ENCODE measurements at places on chromosomes 2 and 18.

- DNase-seq = no peak
These were observed 36.9 kb upstream of the VWA3B start for GRCh38 chr2:98050070-98050469.

DNA sequence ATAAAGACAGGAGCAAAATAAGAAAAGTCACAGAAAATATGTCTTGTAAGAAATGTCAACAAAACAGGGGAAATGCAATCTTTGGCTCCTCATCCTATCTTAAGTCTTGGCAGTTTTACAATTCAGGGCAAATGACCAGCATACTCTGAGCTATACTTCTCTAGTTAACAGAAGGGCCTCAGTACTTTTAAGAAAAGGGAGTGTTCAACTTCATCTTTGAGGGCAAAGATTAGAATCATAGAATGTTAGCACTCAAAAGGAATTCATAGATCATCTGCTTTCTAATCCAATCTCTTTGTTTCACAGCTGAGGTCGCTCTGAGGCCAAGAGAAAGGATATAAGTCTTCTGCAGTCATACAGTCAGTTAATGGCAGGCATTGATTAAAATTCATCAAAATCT is 174.0 kb upstream of the NT5C1B start:
- no peak for DNase-seq

- no peak for DNase-seq
These were observed 52.0 kb downstream of the HAUS1 start for GRCh38 chr18:46156124-46156745.

- DNase-seq = peak; percentile 84
These were observed 36.1 kb upstream of the GPD2 start for GRCh38 chr2:156399950-156400705.

DNA sequence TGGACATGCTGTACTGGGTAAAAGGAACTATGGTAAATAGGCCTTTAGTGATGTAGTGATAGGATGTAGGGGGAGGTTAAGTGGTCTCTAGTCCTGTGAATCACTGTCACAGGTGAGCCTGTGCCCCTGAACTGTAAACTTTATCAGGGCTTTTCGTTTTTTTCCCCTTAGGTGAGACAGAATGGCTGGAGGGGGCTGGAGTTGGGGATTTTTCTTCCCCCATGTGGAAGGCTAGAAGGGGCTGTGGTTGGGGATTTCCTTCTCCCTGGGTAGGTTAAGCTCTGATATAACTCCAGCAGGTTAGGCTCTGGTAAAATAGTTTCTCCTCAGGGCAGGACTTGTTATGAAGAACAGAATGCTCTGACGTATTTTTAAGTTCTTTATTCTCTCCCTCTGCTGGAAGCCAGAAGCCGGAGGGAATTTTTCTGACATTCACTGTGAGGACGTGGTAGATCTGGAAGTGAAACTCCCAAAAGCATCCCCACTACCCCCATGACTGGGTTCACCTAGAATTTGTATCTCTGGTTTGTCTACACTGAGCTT is 28.5 kb downstream of the PIKFYVE start:
- no peak for DNase-seq

DNA sequence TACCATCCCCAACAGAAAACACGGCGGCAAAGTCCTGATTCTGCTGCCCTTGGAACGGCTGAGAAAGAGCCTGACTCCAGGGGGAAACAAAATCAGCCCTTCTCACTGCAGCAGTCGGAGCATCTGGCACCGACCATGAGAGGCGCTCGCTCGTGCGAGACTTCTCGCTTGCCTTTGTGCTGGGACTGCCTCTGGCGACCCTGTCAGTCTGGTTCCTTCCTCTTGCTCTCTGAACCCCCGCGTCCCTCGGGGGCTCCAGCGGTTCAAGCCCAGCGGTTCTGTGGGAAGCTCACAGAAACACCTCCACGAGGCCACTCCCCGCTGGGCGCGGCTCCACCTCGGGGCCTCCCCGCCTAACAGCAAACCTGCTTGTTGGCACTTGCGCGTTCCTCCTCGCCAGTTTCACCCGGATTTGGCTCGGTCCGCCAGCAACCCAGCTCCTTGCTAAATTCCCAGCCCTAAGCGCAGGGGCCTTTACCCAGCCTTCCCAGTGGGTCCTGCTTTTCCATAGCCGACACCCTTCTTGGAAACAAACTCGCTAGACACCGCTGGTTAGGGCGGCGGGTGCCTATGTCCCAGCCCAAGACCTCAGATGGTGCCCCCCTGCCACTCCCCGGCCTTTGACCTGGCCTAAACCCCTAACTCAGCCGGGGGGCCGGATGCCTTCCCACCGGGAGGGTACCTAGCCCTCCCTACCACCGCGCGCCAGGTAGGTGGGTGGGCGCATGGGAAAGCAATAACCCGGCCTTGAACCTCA is 2.2 kb downstream of the RND3 start:
- DNase-seq = peak; percentile 88

DNA sequence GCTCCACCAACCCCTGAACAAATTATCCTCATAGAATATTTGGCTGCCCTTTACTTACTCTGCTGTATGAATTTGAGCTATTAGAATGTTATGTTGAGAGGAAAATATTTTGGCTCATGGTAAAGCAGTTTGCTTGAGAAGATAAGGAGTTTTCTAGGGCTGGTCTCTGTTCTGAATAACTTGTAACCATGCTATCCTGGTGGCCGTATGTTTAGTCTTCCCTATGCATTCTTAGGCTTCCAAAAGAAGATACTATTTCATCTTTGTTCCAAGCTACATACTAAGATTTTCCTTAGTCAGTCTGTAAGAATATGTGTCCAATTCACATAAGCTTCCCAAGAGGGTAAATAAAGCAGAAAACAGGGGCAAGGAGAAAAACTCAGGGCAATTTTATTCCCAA is 1105.1 kb upstream of the PIK3C3 start:
- no peak for DNase-seq

- DNase-seq = no peak
These were observed 31.0 kb downstream of the MTERF4 start for GRCh38 chr2:241070811-241071676.

DNA sequence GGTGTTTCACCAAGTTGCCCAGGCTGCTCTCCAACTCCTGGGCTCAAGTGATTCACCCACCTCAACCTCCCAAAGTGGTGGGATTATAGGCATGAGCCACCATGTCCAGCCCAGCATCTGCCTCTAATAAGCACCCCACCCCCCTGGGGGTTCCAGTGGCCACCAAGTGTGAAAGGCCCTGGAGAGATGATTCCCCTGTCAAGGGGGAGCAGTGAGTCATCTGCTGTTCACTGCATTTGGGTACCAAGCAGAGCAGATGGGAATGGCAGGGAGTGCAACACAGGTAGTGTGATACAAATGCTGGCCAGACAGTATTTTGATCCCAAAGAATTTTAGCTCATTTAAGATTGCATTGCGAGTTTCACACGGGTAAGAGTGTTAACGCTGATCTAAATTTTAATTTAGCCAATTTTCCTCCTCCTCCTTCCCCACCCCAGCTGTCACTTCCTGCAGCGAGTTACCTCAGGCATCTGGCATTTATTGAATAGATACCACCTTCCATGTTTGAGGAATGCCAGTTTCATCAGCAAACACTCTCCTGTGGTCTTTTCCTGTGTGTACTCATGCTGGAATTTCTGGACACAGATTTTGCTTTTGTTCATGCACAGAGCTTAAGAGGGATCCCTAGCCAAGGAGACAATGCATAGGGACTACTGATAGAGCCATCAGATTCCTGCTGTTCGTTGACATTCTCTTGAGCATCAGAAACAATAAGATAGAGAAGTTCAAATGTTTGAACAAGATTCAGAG is 32.4 kb upstream of the NCK2 start:
- no peak for DNase-seq

- DNase-seq = no peak
These were observed 12.5 kb downstream of the RASGRP3 start for GRCh38 chr2:33488715-33489540.

- DNase-seq = no peak
These were observed 6.5 kb upstream of the IL1R2 start for GRCh38 chr2:101985101-101985792.

GRCh38 chr2:237590272-237591140 is at the start of gene RAB17:
TSS of gene RAB17 (minus strand) at chr2:237590734. CDS start at chr2:237586154, 4,580 bp downstream.
- DNase-seq = peak; percentile 17

DNA sequence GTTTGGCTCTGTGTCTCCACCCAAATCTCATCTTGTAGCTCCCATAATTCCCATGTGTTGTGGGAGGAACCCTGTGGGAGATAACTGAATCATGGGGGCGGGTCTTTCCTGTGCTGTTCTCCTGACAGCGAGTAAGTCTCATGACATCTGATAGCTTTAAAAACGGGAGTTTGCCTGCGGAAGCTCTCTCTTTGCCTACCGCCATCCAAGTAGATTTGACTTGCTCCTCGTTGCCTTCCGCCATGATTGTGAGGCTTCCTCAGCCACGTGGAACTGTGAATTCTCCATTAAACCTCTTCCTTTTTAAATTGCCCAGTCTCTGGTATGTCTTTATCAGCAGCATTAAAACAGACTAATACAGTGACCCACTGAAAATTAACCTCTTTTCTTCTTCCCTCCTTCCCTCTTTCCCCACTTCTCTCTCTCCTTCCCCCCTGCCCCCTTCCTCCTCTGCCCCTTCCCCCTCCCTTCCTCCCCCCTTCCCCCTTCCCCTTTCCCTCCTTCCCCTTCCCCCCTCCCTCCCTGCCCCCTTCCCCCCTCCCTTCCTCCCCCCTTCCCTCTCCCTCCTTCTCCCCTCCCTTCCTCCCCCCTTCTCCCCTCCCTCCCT is 818.8 kb downstream of the SLC4A3 start:
- no peak for DNase-seq

DNA sequence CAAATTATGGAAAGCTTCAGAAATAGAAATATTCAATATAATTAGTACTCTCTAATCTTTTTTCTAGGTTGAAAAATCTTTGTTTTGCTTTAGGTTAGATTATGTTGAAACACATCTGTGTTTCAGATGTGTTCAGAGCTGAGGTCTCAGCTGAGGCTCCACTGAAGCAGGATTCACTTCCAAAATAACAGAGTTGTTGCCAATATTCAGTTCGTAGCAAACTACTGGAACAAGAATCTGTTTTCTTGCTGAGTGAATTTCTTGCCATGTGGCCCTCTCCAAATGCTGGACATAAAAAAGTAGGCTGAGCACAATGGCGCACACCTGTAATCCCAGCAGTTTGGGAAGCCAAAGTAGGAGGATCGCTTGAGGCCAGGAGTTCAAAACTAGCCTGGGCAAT is 8.7 kb downstream of the PHOSPHO2 start:
- no peak for DNase-seq

GRCh38 chr18:28735731-28736130 is 558.8 kb upstream of the CDH2 start:
- no peak for DNase-seq

DNA sequence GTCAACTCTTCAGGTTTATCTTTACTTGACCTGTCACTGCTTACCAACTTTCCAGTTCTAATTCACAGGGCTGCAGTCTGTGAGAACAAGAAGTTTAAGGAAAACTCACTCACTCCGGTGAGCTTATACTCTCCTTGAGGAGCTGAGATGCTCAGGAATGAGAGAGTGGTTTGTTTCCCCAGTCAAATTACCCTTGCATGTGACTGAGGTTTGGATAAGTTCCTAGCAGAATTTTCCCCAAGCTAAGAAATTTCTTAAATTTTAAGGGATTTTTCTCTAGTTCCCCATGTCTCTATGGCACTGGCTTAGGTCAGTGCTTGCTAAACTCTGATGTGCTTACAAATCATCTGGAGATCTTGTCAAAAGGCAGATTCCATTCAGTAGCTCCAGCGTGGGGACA is 12.8 kb upstream of the CCDC85A start:
- DNase-seq = no peak

GRCh38 chr2:127721978-127722355 is 20.7 kb downstream of the SFT2D3 start:
- DNase-seq = no peak

DNA sequence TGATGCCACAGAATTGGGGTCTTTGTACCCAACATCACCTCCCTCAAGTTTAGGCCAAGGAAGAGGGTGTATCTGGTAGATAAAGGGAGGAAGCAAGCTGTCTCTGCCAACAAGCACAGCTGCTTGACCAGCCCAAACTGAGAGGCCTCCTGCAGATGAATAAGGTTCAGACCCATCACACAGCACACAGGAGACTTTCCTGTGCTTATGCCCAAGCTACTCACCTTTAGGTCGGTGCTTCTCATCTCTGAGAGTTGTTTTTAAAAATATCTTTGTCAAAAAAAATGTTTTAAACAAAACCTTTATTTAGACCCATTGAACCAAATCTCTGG is 24.7 kb upstream of the SP3 start:
- DNase-seq = no peak

All from DMS79 (cell line).